SHP77 treated with DMSO at 0.1 percent for 48 hours (cell line): ENCODE measurements at places on chromosomes 2 and 18.
A peak's percentile ranks its signal among the peaks of the same experiment; 100 is the strongest.

- DNase-seq = no peak
Observed at GRCh38 chr2:197800091-197800490, 4.3 kb upstream of the PLCL1 start.

DNA sequence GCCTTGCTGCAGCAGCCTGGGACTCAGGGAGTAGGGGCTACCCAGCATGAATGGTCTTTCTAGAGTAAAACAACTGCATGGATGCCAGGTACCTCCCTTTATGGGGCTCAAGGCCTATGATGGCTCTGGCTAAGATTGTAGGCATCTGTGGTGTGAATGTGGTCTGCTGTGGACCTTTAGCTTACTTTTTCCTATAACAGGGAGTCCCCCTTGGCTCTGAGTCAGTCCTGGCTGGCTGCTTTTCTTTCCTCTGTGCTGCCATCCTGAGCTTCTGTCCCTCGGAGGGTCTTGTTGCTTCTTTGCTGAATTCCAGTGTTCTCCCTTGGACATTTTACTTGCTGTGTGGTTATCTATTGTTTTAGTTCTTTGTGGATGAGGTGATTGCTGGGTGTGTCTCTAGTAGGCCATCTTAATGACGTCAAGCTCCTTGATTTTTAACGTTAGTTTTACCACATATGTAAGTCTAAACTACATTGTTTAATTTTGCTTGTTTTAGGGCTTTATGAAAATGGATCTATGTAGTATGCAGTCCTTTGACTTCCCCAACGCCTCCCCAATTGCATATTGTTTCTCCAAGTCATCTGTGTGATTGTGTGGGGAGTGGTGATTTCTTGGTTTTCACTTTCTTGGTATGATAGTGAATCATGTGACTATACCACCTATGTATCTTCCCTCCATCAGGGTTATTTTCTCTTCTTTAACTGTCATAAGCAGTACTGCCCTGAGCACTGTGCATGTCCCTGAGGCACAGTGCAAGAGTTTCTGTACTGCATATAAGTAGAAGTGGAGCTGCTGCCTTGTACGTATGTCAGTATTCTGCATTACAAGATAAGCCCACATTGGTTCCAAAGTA lies 92.4 kb downstream of the NCK2 start:
- DNase-seq = no peak

- DNase-seq = no peak
Observed at GRCh38 chr2:103151046-103151445, 389.2 kb downstream of the TMEM182 start.

- DNase-seq = no peak
Observed at GRCh38 chr2:72038524-72038923, 109.1 kb downstream of the CYP26B1 start.

DNA sequence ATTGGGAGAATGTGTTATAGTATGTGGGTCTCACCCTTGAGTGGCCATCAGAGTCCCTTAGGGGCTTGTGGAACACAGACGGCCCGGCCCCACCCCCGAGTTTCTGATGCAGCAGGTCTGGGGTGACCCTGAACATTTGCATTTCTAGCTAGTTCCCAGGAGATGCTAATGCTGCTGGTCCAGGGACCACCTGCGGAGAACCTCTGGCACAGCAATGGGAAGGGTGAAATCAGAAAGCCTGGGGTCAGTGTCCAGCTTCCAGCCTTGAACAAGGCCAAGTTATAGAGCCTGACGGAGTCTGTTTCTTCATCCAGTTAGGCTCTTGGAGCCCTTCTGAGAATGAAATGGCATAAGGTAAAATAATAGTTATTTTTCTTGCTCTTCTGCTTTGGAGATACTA lies 126.5 kb downstream of the RGPD3 start:
- DNase-seq = no peak

DNA sequence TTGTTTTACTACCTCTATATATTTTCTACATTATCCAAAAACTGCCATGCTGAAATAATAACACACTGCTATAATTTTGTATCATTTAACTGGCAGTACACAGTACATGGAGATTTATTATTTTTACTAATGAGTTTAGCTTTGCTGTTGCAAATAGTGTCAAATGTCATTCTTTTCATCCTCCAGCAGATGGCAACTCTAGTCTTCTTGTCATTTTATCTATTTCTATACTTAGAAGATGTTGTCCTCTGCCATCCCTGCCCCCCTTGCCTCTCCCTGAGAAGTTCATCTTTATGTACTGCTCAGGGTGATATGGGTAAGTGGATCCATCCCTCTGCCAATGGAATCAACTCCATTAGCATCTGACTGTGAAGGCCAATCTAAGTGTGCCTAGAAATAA lies 21.7 kb upstream of the LRRTM1 start:
- DNase-seq = no peak

DNA sequence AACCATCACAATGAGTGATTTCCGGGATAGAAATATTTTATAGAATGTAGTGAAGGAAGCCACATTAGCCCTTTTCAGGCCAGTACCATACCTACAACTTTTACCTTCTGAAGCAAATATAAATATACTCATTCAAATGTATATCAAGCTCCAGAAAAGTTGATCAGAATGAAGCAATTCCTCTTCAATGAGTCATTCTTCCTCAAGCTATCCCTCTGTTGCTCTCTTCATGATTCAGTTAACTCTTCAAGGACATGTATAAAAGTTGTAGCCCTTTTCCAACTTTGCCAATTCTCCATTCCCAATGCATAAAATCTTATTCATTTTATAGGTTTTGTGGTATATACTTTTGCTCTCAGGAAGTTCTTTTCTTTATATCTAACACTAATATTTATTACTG lies 242.1 kb upstream of the RGPD4 start:
- no peak for DNase-seq

DNA sequence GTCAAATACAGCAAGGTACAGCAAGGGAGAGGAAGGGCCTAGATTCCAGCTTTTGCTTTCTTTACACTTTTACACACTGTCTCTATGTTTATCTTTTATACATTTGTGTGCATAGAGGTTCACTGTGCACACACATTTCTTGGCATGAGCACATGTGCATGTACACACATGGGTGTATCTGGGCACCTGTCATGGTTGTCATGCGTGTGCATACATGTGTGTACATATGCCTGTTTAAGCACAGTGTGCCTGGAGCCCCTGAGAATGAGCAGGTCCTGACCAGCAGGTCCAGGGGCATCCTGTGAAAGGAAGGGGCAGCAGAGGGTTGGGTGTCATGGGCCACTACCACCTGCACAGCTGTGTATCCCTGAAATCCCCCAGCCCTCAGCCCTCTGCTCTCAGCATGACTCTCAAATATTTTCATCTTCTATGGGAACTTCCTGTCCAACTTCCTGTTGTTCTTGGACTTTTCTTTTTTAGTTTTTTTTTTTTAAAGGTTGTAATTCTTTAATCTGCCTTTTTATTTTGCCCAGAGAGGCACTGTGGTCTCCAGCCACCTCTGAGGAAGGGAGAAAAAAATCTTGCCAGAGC lies 97.0 kb upstream of the EPAS1 start:
- no peak for DNase-seq

- DNase-seq = no peak
Observed at GRCh38 chr18:69401972-69402532, 1.4 kb downstream of the DOK6 start.

DNA sequence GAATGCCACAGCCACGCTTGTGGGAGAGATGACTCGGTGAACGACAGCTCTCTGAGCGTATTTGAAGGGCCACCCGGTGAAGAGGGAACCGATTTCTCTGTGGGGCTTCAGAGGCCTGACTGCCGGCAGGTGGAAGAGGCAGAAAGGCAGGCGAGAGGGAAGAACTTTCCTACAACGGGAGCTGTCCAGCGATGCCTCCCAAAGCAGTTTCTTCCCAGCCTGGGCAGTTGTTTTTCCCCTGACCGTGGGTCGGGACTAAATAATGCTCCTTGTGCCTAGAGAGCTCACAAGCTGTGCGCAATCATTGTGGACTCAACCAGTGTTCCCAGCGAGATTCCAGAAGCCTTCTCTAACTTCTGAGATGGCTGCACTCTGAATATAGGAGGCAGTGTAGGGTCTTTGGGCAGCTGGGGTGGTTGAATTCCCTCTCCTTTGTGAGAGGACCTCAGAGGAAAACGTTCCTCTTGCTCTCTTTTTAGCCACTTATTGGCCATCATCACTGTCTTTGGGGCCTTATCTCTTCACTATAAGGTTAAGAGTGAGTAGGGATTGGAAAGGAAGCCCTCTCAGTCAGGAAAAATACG lies 710 bp downstream of the SEC11C start:
- DNase-seq = no peak

DNA sequence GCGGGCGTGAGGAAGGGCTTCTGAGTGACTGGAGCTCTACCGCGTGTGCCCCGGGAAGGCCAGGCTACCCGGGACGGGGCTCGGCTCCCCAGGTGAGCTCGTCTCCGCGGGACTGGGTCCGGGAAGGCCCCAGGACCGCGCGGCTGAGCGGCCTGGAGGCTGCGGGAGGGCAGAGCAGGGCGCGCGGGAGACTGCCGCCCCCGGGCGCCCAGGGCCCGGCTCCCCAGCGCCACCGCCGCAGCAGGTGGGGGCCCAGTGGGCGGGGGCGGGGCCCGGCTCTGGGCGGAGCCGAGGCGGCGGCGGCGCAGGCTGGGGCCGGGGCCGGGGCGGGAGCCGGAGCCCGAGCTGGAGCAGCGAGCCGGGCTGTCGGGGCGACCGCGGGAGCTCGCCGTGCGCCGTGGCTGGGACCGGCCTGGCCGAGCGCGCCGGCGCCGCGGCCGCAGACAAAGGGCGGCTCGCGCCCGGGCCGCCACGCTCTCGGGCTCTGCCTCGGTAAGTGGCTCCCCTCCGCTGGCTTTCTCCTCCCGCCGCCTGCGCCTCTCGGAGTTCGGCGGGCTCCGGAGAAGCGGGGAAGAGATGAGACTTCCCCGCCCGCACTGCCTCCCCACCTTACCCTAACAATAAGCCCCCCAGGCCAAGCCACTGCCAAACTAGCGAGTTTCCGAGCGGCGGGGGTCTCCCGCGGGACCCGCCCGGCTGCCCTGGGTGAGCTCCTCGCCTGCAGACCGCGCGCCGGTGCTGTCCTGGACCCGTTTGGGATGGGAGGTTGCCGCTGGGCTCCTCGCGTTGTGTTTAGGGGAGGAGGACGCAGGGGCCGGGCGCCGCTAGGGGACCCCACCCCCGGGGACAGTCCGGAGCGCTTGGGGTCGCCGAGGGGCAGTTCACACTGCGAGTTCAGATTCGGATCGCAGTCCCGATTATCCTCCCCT lies at the start of gene MAPK4:
TSS of gene MAPK4 (plus strand) at position 336 of the 929 bp plus-strand sequence. CDS start 103,872 bp downstream, outside the sequence.
- DNase-seq = no peak

GRCh38 chr18:57278933-57279332 lies 73.4 kb upstream of the ST8SIA3 start:
- DNase-seq = no peak

DNA sequence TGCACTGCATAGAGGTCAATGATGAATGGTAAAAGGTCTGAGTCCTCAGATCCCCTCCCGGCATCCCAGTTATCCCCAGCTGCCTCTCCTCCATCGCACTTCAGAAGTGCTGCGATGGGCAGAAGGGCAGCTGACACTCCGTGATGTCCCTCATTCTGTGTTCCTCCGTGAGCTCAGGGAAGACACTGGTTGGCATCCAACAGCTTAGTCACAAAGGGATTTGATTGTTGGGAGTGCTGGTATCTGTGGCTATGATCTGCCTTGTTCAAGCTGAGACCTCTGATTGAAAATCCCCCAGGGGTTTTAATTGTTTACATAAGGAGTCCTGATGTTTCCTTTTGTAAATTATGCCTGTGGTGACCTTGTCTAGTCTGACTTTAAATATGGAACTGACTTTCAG lies 19.0 kb upstream of the SAG start:
- DNase-seq = no peak

DNA sequence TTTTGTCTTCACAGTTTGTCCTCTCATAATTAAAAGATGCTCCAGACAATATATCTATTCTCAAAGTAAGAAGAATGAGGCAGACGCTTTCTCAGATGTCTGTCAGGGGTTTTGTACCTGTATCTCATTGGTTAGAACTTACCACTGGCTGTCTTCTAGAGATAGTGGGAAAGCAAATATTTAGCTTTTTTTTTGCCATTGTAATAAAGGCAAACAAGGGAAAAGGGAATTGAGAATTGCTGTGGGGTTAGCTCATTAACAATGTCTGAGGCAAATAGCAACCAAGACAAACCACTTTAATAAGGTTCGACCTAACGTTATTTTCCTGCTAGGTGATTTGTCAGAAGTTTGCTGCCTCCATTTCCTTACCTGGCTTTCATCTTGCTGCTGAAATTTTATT lies 30.0 kb downstream of the ZNF638 start:
- DNase-seq = no peak

GRCh38 chr2:105175231-105175630 lies 66.3 kb upstream of the GPR45 start:
- no peak for DNase-seq

GRCh38 chr18:75161256-75162028 lies 47.5 kb downstream of the PTGR3 start:
- peak; percentile 49 for DNase-seq

DNA sequence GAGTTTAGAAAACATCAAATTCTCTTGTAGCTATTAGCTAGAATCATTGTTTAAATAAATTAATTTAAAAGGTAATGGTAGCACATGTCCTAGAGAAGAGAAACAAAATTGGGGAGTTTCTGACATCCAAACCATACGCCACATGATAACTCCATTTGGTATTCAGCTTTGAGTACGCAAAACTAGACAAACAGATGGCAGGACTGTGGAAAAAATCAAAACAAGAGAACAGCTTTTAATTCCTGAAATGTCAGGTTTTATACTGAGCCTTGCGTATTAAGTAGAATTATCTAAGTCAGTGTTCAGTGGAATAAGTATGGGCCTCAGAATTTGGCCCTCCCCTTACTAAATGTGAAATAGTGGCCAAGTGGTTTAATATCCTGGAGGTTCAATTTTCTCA lies 82.4 kb upstream of the PDE1A start:
- DNase-seq = no peak

DNA sequence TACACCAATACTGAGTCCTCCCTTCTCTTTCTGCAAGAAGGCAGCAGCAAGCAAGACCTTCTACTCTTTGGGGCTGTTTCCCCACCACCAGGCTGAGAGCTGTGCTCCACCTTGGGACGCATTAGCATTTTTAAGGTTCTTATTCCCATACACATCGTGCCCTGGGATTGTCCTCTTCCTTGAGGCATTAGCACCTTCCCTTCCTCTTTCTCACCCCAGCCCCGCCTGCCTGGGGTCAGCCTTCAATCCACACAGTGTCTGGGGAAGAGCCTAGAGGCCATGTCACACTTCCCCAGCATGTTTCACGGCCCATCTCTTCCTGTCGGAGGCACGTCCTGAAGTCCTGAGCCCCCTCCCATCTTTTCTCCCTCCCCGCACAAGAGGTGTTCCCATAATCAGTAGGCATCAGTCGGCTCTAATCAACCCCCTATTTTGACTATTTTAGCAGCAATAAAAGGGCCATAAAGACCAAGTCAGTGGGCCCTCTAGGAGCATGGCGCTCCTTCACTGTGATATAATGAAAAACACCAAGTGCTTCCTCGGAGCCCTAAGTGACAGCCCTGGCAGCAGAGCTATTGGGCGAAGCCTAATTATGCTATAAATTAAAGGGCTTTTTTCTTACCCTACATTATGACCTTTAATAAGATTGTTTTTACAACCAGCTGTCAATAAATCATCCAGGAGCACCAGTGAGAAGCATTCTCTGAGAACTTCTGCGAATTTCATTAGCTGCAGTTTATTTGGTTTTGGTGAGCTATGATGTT lies 55.0 kb upstream of the PKDCC start:
- DNase-seq = no peak

DNA sequence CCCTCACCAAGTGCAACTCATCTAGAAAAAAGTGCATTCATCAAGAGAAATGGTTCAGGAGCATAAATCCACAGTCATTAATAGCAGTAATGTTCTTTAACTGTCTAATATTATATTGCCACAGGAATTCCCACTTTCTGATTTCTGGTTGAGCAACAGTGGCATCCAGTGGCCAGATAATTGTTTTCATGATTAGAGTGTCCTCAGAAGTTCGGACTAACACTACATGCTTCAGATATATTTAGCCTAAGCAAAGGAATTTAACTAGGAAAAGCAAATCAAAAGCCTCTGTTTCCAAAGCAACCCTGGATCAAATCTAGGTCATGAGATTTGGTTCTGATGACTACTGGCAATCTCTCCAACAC lies 9.8 kb upstream of the ERBB4 start:
- no peak for DNase-seq
